ENCODE measurements at places on chromosomes 11 and 22. TPM values are rescaled to one million over a fixed set of nuclear protein-coding genes. Genes with fewer than 3 reads are reported as not detected.

- no peak for DNase-seq
Observed at GRCh38 chr11:94665116-94665659, 98.0 kb downstream of the PIWIL4 start.

DNA sequence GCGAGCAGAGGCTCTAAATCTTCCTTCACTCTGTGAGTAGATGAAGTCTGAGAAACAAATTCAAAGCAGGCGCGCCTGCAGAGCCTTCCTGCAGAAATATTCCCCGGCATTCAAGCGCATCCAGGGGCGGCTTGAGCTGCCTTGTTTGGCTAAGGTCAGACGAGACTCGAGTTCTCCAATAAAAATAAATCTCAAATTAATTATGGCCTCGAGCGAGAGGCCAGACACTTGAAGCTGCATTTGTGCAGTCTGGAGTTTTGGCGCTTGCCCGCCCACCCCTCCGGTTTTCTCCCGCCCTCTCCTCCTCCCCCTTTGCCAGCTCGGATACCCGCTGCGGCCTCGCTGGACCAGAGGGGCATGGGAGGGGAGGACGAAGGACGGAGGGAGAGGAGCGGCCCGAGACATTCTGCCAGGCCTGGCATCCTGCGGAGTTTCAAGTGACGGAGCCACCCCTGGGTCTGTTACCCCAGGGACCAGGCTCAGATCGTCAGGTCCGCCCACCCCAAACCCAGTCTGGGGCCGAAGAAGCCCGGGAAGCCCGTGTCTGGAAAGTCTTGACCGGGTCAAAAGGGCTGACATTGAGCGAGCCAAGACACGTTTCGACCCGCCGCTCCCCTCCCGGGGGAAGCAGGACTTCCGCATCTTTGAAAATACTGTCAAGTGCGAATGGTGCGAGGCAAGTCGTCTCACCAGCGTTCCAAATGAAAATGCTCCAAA lies 3.8 kb upstream of the FLI1 start:
- no peak for DNase-seq

DNA sequence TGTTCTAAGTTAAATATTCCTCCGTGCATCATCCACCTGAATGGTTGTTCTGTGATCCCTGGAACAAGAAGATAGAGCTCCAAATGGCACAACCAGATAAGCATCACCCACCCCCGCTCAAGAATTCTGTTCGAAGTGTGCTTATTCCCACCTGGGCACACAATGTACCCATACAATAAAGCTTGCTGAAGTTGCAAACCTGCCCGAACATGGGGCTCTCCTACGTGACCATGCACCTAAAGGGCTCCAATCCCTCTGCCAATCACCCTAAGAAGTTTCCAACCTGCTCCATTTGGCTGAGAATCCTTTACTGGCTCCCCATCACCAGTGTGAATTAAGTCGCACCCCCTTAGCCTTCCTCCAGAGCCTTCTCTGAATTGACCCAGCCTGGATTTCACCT lies 1157.4 kb downstream of the TBC1D22A start:
- no peak for DNase-seq

DNA sequence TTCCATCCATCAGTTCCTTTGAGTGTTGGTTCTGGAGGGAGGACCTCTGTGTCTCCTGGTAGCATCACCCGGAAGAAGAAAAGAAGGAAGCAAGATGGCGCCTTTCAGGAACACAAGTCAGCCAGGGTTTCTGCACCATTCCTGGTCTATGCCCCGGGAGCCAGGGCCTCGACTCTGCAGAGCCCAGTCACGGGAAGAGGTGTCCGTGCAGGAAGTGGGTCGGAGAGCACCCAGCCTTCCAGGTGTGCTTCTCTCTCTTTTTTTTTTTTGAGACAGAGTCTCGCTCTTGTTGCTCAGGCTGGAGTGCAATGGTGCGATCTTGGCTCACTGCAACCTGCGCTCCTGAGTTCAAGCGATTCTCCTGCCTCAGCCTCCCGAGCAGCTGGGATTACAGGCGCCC lies 21.2 kb downstream of the MRPL21 start:
- no peak for DNase-seq

DNA sequence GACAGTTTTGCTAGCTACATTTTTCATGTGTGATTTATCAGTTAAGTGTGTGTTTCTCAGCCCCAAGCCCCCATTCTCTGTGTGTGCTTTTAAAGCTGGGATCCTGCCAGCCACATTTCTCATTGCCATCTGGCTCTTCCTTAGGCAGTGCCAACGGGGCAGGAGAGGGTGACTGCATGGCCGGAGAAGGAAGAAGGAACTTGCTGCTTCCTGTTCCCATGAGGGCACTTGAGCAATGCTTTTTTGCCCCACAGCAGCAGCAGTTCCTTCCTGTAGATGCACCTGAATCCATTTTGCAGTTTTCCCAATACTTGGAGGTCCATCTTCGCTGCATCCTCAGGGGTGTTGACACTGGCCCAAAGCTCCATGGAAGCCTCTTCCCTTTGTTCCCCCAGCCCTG lies 37.5 kb downstream of the TNRC6B start:
- DNase-seq = no peak

BCO2 gene
- 3.0 TPM for total RNA-seq

SMIM38 gene
- total RNA-seq = under 0.01 TPM

CLP1 gene
- 19.0 TPM for total RNA-seq

Measured in fibroblast of villous mesenchyme (primary cell).